A549 treated with CpdA at 1 μM for 4 hours (cell line): ENCODE measurements at places on chromosomes 3 and 15. TPM values are rescaled to one million over a fixed set of nuclear protein-coding genes. Genes with fewer than 3 reads are reported as not detected.

RETNLB gene
- total RNA-seq, result not detected in 5 replicates

HACD2 gene
- total RNA-seq, result 36.8 to 40.4 TPM (median 39.3 TPM) in 5 replicates

HGD gene
- total RNA-seq, result 12.7 to 18.2 TPM (median 15.7 TPM) in 5 replicates

KBTBD13 gene
- not detected in 5 replicates for total RNA-seq

TM4SF1 gene
- total RNA-seq, result 1,446 to 2,525 TPM (median 1,775 TPM) in 5 replicates

GYG1 gene
- 34.2 to 43.0 TPM (median 35.5 TPM) in 5 replicates for total RNA-seq
